ENCODE measurements at places on chromosomes 4 and X. TPM values are rescaled to one million over a fixed set of nuclear protein-coding genes. Genes with fewer than 3 reads are reported as not detected.
A peak's percentile ranks its signal among the peaks of the same experiment; 100 is the strongest.

Gene PDGFRA
- total RNA-seq, result not detected

Gene PHKA1
- 0.39 TPM for total RNA-seq

- no peaks in the 10 kb centered on the region for H3K4me1 ChIP-seq
- H3K27ac ChIP-seq, result no peak overlapping the region
- no peak for DNase-seq
- H3K36me3 ChIP-seq, result no peaks in the 10 kb centered on the region
- no peak overlapping the region for H3K4me3 ChIP-seq
Observed at GRCh38 chr4:149549911-149550310, 265.7 kb downstream of the IQCM start.

DNA sequence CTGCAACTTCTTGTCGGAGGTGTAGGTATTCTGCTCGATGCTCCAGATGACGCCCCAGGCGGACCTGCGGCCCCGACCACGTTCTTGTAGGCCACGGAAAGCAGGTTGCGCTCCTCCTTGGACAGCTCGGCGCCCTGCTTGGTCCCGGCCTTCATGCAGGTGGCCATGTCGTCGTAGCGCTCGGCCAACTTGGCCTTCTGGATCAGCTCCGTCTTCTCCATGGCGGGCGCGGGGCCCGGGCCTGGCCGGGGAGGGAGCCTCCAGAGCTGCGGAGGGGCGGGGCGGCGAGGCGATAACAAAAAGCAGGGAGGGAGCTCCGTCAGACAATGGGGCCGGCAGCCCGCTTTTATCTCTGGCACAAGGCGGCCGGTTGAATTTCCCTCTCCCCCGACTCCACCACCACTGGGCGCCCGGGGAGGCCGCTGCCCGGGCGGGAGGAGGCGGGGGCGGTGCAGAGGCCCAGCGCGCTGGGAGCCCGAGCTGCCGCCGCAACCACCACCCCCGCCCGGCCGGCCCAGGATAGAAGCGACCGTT, 28.3 kb upstream of the DRP2 start:
- H3K4me1 ChIP-seq, result no peaks in the 10 kb centered on the region
- H3K36me3 ChIP-seq, result no peaks in the 10 kb centered on the region
- no peaks in the 10 kb centered on the region for H3K27me3 ChIP-seq
- DNase-seq, result no peak
- H3K4me3 ChIP-seq, result no peak overlapping the region

GRCh38 chr4:97396097-97396496, 747.2 kb downstream of the STPG2 start:
- no peak for DNase-seq
- no peak overlapping the region for H3K4me3 ChIP-seq
- no peaks in the 10 kb centered on the region for H3K27me3 ChIP-seq
- H3K36me3 ChIP-seq, result no peaks in the 10 kb centered on the region
- no peaks in the 10 kb centered on the region for H3K4me1 ChIP-seq

- peaks cover 16% of the 10 kb centered on the region for H3K4me1 ChIP-seq
- peak; percentile 7 for DNase-seq
- H3K4me3 ChIP-seq, result no peak overlapping the region
- no peaks in the 10 kb centered on the region for H3K27me3 ChIP-seq
- H3K36me3 ChIP-seq, result no peaks in the 10 kb centered on the region
Observed at GRCh38 chr4:87559090-87559837, 30.1 kb upstream of the SPARCL1 start.

GRCh38 chr4:127648061-127648460, 15.3 kb downstream of the INTU start:
- no peak overlapping the region for H3K4me3 ChIP-seq
- DNase-seq, result no peak
- no peaks in the 10 kb centered on the region for H3K36me3 ChIP-seq
- H3K4me1 ChIP-seq, result no peaks in the 10 kb centered on the region

DNA sequence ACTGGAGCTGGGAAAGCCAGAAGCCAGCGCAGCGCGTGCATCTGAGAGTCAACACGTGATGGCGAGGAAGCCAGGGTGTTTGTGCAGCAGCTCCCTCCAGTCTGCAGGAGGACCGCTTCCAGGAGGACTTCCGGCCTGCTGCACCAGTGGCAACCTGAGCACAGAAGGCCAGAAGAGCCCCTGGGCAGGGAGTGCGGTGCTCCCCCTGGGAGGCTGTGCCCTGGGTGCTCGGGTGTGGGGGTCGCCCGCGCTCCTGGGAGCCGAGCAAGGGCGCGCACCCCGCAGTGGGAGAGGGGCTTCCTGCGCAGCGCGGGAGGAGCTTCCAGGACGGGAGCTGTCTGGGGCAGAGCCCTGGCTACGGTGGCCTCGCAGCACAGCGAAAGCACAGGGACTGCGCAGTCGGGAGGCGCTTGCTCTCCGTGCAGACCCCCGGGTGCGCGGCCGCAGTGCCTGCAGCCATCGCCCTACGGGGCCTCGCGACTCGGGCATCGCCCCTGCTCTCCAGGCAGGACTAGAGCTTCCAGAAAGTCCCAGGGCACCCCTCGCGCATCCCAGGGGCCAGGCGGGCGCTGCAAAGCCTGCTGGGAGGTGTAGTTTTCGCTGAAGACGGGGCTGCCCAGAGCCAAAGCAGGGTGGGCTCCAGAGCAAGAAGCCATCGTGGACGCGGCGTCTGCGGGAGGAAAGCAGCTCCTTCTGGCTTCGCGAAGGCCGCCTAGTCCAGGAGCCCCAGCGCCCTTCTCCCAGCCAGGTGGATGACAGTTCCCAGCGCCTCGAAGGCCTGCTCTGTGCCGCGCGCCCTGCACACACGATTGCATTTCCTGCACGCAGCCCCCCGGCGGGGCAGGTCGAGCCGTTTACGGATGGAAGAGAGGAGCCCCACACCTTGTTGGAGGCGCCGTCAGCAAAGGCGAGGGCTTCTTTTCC, 24.1 kb upstream of the WFS1 start:
- H3K36me3 ChIP-seq, result no peaks in the 10 kb centered on the region
- no peak for DNase-seq
- no peak overlapping the region for H3K4me3 ChIP-seq
- peaks cover 11% of the 10 kb centered on the region for H3K4me1 ChIP-seq

DNA sequence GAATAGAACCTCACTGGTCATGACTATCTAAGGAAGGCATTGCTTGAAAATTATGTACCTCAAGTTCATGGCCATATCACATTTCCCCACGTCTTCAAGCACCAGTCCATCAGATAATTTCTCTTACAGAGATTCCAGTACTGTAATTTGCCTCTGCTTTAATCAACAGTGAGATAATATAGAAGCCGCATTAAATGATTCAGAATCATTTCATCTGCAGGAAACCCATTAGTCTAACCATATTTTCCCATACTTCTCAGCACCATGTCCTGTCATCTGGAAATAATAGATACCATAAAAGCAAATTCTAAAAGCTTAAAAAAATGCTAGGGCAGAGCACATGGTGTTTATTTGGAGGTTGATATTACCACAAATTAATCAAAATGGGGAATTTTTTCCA, 310.3 kb upstream of the SLIT2 start:
- H3K4me1 ChIP-seq, result no peaks in the 10 kb centered on the region
- no peak overlapping the region for H3K4me3 ChIP-seq
- no peaks in the 10 kb centered on the region for H3K27me3 ChIP-seq
- H3K27ac ChIP-seq, result no peak overlapping the region
- no peaks in the 10 kb centered on the region for H3K36me3 ChIP-seq

GRCh38 chrX:44935172-44935571, 62.2 kb downstream of the KDM6A start:
- DNase-seq, result no peak
- peaks cover 14% of the 10 kb centered on the region for H3K4me1 ChIP-seq
- no peak overlapping the region for H3K27ac ChIP-seq
- H3K4me3 ChIP-seq, result no peak overlapping the region

DNA sequence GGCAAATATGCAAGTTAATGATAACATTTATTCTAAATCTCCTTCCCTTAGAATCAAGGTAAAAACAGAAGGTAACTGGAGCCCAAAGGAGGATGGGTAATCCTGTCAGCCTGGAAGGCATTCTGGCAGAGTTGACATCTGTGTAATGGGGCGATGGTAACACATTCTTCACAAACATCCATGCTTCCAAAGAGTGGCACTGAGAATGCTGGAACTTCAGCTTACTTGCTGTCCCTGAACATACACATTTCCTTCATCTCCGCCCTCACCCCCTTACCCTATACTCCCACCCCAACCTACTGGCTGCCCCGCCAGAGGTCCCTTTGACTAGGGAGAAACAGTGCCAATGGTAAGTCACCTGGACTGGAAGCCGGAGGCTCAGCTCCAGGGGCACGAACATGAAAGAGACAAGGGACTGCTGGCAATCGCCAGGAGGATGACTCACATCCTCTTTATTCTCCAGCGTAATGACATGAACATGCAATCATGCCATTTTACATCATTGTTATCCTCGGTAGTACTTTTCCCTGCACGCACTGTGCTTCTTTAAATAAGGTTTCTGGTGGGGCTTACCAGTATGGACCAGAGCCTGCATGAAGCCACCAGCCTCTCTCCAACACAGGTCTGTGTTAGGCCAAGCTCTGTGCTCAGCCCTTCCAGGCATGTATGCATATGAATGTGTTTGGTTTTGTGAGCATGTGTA, 694.2 kb upstream of the TENM3 start:
- no peaks in the 10 kb centered on the region for H3K27me3 ChIP-seq
- DNase-seq, result no peak
- H3K27ac ChIP-seq, result no peak overlapping the region
- no peaks in the 10 kb centered on the region for H3K36me3 ChIP-seq
- no peak overlapping the region for H3K4me3 ChIP-seq

DNA sequence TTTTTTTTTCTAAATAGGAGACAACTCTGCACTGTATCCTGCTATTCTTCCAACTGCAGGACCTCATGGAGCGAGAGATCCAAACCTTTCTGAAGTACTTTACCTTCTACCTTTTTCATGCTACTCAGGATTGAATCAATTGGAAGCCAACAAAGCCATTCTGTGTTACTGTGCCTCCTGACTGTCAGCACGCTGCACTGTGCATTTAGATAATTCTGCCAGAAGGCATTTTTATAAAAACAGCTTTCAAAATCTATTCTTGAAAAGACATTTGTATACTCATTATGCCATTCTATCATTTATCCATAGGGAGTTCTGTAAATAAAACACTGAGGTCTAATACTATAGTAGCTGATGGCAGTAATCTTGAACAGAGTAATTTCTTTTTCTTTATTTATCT, 142.8 kb downstream of the SLIT2 start:
- H3K4me1 ChIP-seq, result no peaks in the 10 kb centered on the region
- no peaks in the 10 kb centered on the region for H3K27me3 ChIP-seq
- H3K4me3 ChIP-seq, result no peak overlapping the region

- DNase-seq, result no peak
- H3K4me1 ChIP-seq, result no peaks in the 10 kb centered on the region
- no peak overlapping the region for H3K4me3 ChIP-seq
- no peaks in the 10 kb centered on the region for H3K27me3 ChIP-seq
- no peak overlapping the region for H3K27ac ChIP-seq
Observed at GRCh38 chrX:121256647-121257046, 209.2 kb downstream of the GLUD2 start.

Data from CD4-positive, alpha-beta T cell (primary cell).